ENCODE measurements at places on chromosomes 12 and 14. TPM values are rescaled to one million over a fixed set of nuclear protein-coding genes. Genes with fewer than 3 reads are reported as not detected.

- peak; percentile 83 for DNase-seq
Measured at GRCh38 chr12:22275843-22276242, 58.7 kb downstream of the ST8SIA1 start.

DNA sequence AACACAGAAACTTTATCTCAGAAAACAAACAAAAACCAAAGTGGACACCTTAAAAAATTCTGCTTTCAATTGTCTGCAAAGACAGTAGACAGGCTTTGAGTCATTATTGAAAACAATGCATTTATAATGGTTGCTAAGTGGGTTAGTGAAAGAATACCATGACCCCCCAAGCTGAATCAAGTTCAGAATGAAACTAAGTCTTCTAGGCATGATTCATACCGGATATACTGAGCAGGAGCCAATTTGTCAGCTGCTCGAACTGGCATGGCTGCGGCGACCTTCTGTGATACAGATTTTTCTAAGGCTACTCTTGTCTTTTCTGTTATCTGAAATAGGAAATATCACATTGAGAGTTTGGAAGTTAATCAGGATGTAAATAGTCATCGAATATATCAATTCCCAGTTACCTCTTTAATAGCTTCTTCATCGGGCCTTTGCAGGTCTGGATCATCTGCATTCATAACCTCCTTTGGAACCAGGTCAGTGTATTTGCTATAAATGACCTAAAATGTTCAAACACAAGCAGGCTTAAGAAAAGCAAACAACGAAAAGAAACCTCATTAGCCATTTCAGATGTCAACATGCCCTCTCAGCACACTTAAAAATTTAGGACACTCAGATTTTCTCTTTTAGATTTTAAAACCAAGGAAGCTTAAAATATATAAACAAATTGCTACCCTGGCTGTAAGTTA lies 22.3 kb downstream of the SNW1 start:
- no peak for DNase-seq

- DNase-seq = no peak
Measured at GRCh38 chr12:5308996-5309395, 122.9 kb upstream of the NTF3 start.

DNA sequence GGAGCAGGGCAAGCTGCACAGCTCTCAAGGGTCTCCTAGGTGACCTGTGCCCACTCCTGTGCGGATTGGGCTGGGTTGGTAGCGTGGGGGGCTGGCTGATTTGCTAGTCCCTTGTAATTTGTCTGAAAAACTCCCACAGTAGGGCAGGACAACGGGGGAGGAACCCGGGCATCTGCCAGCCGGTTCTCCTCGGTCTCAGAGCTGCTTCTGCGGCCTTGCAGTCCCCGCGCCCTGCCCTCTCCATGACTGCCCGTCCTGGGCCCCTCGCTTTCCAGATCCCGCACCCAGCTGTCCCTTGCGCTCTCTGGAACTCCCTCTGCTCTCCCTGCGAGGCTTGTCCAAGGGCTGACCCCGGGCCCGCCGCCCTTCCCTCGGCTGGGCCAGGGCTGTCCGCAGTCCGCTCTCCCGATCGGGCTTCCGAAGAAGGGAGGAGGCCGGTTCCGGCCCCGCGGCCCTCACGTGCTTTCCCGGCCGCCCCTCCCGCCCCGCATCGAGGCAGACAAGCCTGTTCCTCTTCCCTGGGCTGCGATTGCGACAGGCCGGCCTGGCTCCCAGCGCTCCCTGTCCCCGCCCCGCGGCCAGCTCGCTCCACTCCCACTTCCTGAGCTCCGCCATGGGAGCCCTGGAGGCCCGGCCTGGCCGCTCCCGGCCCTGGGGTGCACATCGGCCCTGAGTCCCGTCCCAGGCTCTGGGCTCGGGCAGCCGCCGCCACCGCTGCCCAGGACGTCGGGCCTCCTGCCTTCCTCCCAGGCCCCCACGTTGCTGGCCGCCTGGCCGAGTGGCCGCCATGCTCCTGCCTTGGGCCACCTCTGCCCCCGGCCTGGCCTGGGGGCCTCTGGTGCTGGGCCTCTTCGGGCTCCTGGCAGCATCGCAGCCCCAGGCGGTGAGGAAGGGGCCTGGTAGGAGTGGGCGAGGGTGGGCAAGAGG lies at the start of gene LTBR:
Gene LTBR, plus strand, starts transcription at position 591 of the 927 bp plus-strand sequence. Its CDS starts 197 bp downstream, at position 788.
- no peak for DNase-seq

- no peak for DNase-seq
Measured at GRCh38 chr12:25744313-25744712, 191.2 kb upstream of the LMNTD1 start.

- peak; percentile 17 for DNase-seq
Measured at GRCh38 chr12:124422142-124422569, 127.3 kb downstream of the RFLNA start.

DNA sequence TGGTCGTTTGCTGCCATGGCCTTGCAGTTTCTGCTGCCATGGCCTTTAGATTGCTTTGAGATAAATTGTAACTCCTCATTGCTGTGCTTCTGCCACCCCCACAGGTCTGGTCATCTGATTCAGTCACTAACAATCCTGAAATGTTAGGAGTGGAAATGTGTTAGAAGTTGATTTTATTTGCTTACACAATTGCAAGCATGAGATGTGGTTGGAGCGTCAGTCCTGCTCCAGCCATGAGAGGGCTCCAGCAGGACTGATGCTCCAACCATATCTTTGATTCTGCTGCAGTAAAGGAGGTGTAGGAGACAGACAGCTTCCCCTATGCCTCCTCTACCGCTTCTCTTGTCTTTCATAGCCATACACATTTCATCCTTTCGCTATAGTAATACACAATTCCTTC lies 226.8 kb upstream of the RGS6 start:
- DNase-seq = no peak

DNA sequence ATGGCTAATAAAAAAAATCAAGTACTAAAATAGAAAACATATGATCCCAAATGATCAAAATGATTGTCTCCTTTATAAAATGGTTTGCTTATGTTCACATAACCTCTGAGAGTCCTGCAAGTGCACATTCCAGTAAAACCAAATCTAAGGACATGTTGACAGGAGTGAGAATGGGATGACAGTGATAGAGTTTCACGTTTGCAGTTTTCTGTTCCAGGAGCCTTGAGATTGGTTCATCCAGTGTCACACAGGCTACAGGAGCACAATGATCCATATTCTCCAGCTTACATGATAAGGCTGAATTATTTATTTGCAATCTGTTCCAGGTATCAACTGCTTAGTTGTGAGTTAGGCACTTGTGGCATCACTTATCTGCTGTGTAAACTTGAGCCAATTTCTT lies 1.5 kb upstream of the GYS2 start:
- no peak for DNase-seq

Gene CLEC4A
- polyA plus RNA-seq = 0.56 TPM

DNA sequence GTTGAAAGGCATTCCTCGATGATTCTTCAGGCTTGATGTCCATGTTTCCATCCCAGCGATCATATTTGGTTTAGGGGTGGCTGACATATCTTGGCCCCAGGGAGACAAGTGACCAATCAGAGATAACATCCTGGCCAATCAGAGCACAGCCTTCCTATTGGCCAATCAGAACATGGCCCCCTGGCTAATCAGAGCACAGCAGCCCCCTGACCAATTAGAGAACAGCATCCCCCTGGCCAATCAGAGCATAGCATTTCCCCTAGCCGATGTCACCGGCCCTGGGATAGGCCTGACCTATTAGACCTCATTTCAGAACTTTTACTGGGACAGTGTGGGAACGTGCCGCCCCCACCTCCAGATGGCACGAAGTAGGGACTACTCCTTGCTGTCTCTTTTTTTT lies 182.2 kb downstream of the AACS start:
- DNase-seq = no peak

DNA sequence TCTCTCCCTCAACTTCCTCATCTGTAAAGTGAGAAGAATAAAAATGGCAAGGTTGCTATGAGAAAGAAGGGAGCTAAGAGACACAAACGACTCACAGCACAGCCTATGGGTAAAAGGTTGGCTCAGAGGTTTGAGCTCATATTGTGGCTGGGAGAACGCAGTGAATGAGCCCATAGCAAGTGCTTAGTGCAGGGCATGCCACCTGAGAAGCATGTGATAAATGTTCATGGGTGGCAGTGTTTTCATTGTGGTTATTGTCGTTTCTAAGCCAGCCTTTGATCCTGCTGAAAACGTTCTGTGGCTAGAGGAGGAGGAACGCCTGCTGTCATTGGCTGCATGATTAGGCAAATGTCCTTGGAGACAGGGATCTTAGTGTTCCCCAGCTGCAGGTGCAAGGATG lies 150.4 kb downstream of the KSR2 start:
- no peak for DNase-seq

Gene SLC11A2
- 26.7 TPM for polyA plus RNA-seq

- DNase-seq = no peak
Measured at GRCh38 chr12:81005606-81006005, 67.9 kb upstream of the LIN7A start.

DNA sequence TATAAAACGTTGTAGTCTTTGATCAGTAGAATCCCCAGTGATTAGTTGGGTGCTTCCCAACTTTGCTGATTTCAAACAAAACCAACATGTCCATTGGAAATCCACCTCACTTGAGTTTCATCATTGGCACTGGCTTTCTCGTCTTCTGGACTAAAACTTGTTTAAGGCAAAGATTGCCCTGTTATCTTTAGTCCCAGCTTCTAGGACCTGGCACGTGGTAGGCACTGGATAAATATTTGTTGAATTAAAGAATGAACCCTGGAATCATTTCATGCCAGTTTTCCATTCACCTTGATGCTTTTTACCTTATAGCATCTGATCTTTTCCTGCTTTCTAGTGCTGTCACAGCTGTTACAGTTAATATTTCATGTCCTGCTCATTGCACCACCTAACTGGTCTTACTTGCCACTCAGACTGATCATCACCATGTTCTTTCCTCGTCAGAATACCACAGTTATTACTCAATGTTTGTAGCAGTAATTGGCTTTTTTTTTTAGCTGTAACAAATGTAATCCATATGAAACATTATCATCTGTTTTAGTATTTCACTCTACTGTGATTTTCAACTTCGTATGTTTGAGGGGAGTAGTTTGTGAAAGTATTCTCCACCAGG lies 7.3 kb upstream of the C12orf50 start:
- no peak for DNase-seq

Gene MYO1H
- polyA plus RNA-seq = not detected

DNA sequence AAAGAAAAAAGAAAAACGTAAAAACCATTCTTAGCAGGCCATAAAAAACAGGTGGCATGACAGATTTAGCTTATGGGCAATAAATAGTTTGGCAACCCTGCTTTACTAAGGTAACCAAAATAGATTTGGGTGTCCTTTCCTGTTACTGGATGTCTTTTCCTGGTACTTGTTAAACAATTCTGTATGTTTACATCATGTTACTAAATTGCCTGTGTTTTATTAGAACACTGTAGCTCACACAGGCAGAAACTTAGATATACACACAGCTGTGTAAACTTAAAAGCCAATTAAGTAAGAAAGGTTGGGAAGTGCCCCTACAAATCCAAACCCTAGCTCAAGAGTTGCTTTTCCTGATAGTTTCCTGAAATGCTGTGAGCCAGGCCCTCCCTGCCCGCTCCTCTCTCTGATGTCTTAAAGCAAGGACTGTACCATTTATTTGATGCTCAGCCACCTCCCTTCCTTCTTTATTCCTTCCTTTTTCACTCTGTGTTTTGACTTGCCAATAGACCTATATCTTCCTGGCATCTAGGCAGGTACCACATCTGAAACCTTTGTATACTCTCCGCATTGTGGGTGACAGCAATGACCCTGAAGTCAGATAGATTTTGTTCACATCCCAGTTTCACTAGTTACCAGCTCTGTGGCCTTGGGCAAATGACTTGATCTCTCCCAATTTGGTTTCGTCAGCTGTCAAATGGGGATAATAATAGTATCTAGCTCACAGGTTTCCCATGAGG lies 3.7 kb upstream of the CAMKK2 start:
- no peak for DNase-seq

Gene KRT74
- 0.10 TPM for polyA plus RNA-seq

Gene MYL2
- polyA plus RNA-seq = 0.41 TPM

Gene CLEC9A
- polyA plus RNA-seq = not detected

GRCh38 chr14:95564060-95564459 lies 29.2 kb downstream of the GLRX5 start:
- DNase-seq = no peak

Gene CEP170B
- polyA plus RNA-seq = 8.7 TPM

DNA sequence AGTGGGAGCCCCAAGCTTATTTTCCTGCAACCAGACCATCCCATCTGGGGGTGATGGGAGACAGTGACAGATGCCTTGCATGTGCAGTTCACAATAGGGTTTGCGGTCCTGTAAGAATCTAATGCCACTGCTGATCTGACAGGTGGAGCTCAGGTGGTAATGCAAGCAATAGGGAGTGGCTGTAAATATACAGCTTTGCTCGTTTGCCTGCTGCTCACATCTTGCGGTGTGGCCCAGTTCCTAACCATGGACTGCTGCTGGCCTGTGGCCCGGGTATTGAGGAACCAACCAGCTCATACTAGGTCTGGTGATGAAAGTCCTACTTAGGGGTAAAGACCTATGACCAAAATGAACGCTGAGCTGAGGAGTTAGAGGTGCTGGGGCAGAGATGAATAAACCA lies 36.1 kb upstream of the CCDC88C start:
- DNase-seq = no peak

GRCh38 chr12:46956451-46957035 lies 122.9 kb upstream of the PCED1B start:
- DNase-seq = no peak

DNA sequence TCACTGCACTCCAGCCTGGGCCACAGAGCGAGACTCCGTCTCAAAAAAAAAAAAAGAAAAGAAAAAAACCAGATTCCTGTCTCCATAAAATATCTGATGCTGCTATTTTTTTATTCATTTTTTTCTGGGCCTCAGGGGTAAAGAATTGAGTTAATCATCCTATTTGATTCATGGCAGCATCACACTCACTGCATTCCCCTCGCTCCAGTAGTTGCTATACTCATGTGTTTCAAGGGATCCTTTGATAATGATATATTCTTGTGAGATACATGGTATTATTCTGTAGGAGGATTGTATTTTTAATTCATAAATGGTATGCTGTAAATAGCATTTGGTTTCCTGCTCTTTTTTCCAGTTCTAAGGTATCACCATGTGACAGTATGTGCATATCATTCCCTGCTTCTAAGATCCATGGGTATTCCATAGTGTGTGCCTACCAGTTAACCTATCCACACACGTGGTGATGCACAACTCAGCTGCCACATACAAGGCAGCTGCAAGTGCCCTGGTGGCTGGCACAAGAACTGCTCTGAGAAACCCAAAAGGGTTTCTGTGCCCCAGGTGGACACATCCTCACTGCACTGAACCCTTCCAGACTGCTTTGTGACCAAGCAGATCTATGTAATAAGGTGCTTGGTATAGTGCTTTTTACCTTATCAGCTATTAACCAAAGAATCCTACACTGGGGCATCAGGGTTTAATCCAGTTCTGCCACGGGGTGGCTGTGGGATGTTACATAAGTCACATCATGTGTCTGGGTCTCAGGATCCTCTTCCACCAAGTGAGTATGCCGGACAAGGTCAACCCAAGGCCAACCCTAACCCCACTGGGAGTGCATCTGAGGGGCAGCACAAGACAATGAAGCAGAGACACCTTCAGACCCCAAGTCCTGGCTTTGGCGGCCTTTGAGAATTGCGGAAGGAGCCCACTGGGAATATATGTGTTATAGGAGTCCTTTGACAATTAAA lies 74.6 kb downstream of the ZFP36L1 start:
- no peak for DNase-seq

Gene PAPLN
- 4.7 TPM for polyA plus RNA-seq

Gene CRACR2A
- polyA plus RNA-seq = 0.31 TPM
